Fibroblast of the aortic adventitia (primary cell): ENCODE measurements at places on chromosomes 2 and 18. TPM values are rescaled to one million over a fixed set of nuclear protein-coding genes. Genes with fewer than 3 reads are reported as not detected.

The GBX2 gene
- total RNA-seq = 0.25 TPM in 1 of 2 replicates, not detected in the other

The CCDC150 gene
- total RNA-seq = 4.0 and 19.7 TPM in 2 replicates

The PRKAG3 gene
- 0.18 and 0.41 TPM in 2 replicates for total RNA-seq

The DPYSL5 gene
- not detected in 2 replicates for total RNA-seq

The VPS4B gene
- total RNA-seq = 38.1 and 77.9 TPM in 2 replicates

The ABCG5 gene
- not detected in 2 replicates for total RNA-seq

The REG1B gene
- total RNA-seq = not detected in 2 replicates

The SPP2 gene
- 0.36 TPM in 1 of 2 replicates, not detected in the other for total RNA-seq

The TXNDC2 gene
- total RNA-seq = 0.16 and 0.27 TPM in 2 replicates

The DIPK1C gene
- not detected in 2 replicates for total RNA-seq

The SPTBN1 gene
- 254 and 293 TPM in 2 replicates for total RNA-seq

The REG3G gene
- total RNA-seq = not detected in 2 replicates

The SETBP1 gene
- total RNA-seq = 10.5 and 15.0 TPM in 2 replicates

The CCDC74A gene
- 15.1 and 34.4 TPM in 2 replicates for total RNA-seq

The EPHA4 gene
- 13.9 and 26.7 TPM in 2 replicates for total RNA-seq

The CYTIP gene
- total RNA-seq = 0.82 and 1.4 TPM in 2 replicates

The C2orf92 gene
- total RNA-seq = 1.9 and 2.0 TPM in 2 replicates

The SAG gene
- not detected in 2 replicates for total RNA-seq

The IKZF2 gene
- 11.3 and 13.6 TPM in 2 replicates for total RNA-seq

The BOK gene
- total RNA-seq = 15.3 and 21.4 TPM in 2 replicates

The AOX1 gene
- 23.6 and 84.0 TPM in 2 replicates for total RNA-seq

The SERPINB11 gene
- total RNA-seq = not detected in 2 replicates

The SLC5A7 gene
- total RNA-seq = not detected in 2 replicates

The HOXD12 gene
- total RNA-seq = not detected in 2 replicates

The SEMA4C gene
- total RNA-seq = 15.4 and 20.4 TPM in 2 replicates
